DMS79 (cell line): ENCODE measurements at places on chromosomes 2 and 18.

GRCh38 chr18:74694436-74694835 lies 96.8 kb downstream of the ZNF407 start:
- no peak for DNase-seq

DNA sequence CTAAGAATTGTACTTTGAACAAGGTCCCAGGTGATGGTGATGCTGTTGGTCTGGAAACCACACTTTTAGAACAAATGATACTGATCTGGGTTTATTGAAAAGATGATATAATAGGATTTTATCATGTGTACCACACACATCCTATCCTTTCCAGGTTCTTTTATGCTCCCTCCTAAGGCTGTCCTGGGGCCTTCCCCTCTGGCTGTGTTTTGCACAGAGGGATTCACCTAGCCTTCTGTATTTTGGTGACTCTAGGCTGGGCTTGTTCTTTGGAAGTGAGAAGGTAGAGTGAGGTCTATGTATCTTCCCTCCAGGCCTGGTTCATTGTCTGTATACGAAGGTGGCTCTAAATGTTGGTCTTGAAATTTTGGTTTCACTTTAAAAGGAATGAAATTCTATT lies 12.7 kb downstream of the ANXA4 start:
- DNase-seq = no peak

GRCh38 chr18:36128907-36129299 lies 237 bp downstream of the SLC39A6 start:
- no peak for DNase-seq

DNA sequence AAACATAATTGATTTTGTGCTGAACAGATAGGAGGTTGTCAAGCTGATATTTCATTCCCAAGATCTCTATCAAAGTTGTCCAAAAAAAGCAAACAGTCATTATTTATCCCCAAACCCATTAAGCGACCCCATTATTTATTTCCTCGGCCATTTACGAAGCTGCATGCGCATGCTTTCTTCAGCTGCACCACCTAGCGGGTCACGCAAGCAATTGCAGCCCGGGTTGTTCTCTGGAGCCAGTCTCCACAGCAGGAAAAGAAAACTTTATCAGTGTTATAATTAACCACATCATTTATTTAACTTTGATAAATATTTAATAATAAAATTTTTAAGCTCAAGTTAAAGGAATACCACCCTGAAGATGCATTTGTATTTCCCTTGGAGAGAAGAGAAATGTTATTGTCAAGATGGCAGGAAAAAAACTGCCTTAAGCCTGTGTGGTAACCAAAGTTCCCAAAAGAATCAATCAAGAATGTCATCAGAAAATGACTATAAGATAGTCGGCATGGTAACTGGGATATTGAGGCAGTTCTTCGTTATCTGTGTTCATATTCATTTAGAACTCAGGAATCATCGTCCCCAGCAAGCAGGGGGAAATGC lies 304.7 kb downstream of the FBXO15 start:
- no peak for DNase-seq

DNA sequence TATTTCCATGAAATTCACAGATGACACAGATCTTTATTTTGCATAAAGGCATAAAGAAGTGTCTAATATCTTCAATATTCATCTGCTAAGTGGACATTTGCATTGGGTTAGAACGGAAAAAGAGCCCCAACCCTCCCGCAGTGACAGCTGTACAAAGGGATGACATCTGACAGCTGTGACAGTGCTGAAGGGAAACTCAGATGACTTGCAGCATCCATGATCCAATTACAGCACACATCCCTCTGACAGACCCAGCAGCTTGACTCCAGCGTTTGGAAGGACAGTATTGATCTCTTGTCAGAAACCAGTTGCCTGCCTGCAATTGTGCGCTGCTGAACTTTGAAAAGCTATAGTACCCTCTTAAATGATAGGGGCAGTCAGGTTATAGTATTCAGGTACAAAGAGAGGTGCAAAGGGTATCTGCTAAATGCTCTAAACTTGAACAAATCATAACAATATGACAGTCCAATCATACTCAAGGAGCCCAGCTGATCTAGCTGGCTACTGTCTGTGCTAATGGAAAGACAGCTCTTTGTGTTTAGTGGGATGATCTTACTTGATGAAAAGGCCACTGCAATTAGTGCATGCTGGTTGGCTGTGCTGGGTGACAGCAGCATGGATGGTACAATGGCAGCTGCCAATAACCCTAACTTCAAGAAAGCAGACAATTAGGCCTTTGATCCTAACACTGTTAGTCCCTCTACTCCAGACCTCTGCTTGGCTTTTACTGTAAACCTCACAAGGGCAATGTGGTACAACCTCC lies 599.2 kb downstream of the NR4A2 start:
- no peak for DNase-seq

DNA sequence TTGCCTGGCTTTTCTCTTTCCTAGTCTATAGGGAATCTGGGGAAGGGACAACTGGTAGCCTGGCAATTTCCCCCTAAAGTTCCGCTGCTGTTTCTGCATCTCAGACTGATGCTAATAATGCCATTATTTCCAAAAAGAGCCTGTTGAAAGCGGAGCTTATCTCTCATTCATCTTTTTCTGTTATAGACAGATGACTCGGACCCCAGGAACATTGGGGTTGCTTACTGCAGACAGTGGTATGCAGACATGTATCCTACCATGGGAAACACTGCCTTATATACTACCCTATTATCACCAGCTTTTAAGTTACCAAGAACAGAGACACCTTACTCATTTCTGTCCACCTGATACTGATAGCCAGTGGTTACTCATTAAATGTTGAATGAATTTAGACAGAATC lies 15.3 kb downstream of the ETAA1 start:
- no peak for DNase-seq

DNA sequence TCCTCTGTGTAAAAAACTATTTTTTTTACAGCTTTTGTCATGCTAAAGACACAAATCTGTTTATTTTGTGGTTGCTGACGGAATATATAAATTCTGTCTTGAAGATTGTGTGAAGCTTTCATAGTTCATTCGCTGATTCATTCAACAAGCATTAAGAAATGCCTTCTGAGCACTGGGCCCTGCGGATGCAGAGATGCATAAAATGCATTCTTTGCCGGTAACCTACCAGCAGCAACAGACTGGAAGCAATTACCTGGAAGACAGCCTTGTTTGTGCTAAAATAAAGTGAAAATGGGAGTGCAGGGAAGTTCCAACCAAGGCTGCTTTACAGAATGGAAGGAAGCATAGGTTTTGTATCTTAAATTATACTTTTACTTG lies 119.7 kb downstream of the PMAIP1 start:
- DNase-seq = no peak

DNA sequence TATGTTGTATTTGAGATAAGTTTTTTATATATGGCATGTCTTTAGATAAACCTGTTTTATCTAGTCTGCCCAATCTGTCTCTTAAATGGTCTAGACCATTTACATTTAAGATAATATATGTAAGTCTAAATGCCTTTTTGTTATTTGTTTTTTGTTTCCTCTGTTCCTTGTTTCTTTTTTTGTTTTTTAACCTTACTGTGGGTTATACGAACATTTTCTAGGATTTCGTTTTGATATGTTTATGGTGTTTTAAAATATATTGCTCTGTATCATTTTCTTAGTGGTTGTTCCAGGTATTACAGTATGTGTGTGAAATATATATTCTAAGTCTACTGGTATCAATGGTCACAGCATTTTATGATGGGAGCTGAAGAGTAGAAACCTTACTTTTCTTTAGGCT lies 13.3 kb downstream of the BCL2L11 start:
- no peak for DNase-seq

DNA sequence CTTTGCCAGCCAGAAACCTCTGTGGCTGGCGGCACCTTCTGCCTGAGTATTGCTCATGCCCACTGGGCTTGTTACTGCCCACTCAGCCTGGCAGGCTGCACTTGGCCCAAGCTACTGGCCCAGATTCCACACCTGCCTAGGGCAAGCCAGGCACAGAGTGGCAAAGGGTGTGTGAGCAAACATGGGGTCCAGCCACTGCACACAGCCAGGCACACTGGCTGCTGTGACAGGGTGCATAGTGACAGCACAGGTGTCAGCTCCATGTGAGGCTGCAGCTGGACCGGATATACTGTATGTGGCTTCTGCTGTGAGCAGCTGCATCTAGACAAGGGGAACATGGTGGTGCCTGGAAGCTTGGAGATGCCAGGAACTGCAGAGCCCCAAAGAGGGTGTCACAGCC lies 113.9 kb downstream of the COPS8 start:
- no peak for DNase-seq

GRCh38 chr2:25374411-25374810 lies 32.7 kb upstream of the DNMT3A start:
- no peak for DNase-seq

DNA sequence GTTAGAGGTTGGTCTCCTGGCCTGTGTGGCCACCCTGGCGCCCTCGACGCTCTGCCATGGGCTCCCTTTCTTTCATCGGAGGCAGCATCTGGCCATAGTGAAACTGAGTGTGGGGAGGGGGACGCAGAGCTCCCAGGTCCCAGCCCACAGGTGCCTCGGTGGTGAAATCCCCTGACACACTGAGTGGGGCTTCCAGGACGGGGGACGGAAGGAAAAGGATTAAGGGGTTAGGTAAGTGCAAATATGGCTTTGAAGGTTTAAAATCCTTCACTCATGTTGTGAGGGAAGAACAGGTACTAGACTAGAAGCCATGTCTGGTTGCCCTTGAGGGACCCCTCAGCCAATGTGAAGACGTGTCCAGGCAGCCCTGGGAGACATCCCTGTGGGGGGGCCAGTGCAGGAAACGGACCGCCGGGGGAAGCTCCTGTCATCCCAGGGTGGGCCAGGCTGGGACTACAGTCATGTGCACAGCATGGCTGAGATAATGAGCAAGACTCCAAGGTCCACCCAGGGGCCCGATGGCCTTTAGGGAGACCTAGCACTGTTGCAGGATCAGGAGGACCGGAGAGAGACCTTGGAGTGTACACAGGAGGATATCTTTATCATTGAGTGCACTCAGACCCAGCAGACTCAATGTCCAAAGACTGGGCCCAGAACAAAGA lies 36.3 kb downstream of the RTP5 start:
- DNase-seq = no peak

DNA sequence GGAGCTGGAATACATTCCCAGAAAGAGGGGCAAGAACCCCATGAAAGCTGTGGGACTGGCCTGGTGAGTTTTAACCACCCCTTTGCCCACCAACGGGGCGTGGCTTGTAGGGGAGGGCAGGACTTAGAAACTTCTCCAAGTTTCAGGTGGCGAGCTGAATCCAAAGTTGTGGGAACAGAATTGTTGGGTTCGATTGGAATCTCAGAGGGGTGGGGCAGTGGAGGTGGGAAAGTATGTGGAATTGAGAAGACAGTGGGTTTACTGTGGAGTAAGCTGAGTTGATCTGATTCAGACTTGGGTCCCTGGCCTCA lies 1.1 kb downstream of the PNKD start:
- DNase-seq = no peak

GRCh38 chr2:18551623-18552022 lies 8.8 kb downstream of the RDH14 start:
- DNase-seq = no peak

- no peak for DNase-seq
Observed at GRCh38 chr2:196075196-196075595, 6.6 kb upstream of the DNAH7 start.

GRCh38 chr2:10467401-10467800 lies 19.3 kb upstream of the ODC1 start:
- DNase-seq = no peak

- no peak for DNase-seq
Observed at GRCh38 chr2:68798569-68798968, 64.0 kb downstream of the ARHGAP25 start.

GRCh38 chr2:72980535-72981217 lies 63.4 kb downstream of the EMX1 start:
- DNase-seq = no peak

DNA sequence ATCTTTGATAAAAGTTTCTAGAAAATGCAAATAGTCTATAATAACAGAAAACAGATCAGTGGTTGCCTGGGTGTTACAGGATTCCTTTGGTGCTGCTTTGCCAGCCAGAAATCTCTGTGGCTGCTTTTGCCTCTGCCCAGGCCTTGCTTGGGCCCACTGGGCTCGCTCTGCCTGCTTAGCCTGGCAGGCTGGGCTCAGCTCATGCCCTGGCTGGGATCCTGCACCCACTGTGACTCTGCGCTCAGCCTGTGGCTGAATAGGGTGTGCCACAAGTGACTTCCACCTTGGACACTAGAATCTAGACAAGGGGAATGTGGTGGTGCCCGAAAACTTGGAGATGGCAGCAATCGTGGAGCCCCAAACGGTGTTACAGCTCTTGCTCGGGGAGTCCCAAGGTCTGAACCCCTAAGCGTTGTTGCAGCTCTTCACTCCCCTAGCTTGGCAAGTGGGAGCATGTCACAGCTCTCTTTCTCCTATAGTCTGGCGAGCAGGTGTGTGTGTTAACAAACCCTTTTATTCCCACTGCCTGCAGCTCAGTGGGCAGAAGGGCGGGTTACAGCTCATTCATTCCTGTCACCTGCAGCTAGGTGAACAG lies 50.9 kb downstream of the FBXO48 start:
- no peak for DNase-seq

DNA sequence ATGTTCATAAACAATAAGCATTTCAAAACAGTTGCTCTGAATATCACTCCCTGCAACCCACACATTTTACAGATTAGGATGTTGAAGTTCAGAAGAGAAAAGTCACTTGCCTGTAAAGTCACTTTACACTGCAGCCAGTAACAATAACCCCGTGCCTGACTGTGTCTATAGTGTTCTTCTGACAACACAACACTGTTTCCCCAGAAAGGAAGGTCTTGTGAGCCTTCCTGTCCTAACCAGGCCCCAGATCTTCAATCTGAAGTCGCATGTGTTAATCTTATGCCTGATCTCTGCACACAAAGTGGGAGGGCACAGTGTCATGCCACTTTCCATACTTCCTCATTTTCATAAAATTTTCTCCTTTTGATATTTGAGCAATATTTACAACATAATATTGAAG lies 120.2 kb downstream of the FEZ2 start:
- no peak for DNase-seq

DNA sequence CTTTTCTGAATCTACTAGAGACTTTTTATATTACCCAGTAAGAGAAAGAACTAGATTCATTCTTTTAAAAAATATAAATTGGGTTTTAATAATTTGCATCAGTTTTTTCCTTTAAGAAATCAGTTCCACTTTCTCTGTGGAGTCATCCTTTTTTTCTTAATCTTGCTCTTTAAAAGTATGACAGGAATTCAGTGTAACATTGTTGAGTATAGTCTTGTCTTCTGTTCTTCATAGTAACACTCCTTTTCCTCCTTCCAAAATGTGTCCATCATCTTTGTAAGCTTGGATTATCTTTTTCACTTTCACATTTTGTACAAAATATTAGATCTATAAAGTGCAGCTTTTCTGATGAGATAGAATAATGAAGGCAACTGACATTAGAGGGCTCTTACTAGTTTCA lies 135.4 kb downstream of the HAUS1 start:
- no peak for DNase-seq
